GM23338 (cell line): ENCODE measurements at places on chromosomes 5 and 9. TPM values are rescaled to one million over a fixed set of nuclear protein-coding genes. Genes with fewer than 3 reads are reported as not detected.

GRCh38 chr5:158679221-158679641 is 420.5 kb downstream of the EBF1 start:
- DNase-seq, result no peak

- no peak for DNase-seq
Measured at GRCh38 chr5:116930616-116931015, 356.0 kb upstream of the SEMA6A start.

GRCh38 chr5:136769900-136770684 is 404.7 kb upstream of the TRPC7 start:
- DNase-seq, result peak; percentile 94

Gene MZB1
- 1.6 TPM in 1 of 2 replicates, not detected in the other for total RNA-seq

Gene HAVCR2
- 0.49 and 3.4 TPM in 2 replicates for total RNA-seq

DNA sequence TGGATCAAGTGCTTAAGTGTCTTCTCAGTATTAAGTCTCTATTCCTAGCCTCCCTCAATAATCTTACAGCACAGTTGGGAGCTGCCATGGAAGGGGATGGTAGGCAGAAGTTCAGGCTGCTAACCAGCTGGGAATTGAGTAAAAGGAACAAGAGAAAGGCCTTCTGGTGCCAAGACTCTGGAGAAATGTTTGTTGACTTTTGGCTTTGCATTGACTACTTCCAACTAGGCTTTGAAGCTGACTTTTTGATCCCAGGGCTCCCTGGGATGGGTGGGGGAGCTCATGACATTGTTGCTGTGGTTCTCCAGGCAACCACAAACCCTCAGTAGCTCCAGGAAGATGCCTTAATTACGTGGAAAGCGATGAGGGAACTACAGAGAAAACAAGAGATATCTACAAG is 85.2 kb upstream of the HTR4 start:
- no peak for DNase-seq

DNA sequence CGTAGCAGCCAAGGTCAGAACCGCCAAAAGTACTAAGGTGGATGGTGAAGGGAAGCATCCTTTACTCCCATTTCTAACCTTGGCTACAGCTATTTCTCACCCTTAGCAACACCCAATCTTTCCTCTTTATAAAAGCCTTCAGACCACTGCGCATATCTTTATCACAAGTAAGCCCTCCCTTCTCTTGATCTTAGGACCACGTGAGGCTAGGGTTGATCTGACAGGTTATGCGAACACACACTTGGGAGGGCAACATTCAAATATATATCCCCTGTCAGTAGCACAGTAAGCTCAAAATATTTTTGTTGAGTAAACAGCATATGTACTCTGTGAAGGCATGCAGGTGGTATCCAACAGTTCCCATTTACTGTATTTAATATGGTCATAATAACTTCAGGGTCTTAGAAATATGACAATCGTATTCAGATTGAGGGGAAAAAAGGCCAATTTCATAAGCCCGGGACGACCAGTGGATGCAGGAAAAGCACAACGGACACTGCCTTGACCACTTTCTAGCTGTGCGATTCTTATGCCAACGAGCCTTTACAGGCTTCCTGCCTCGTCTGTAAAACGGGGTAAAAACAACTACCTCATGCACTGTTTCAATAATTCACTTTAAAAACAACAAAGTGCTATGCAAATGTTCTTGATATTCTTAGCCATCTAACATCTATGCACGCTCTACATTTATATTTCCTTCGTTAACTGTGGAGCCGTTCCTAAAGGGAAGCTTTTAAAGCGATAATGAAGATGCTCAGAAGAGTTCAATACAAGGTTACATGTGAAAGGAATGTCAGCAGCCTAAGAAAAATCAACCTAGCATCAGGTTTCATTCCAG is 1.3 kb downstream of the ARSB start:
- peak; percentile 58 for DNase-seq

GRCh38 chr9:16959391-16959790 is 88.9 kb upstream of the BNC2 start:
- DNase-seq, result no peak

- DNase-seq, result no peak
Measured at GRCh38 chr5:33041586-33041985, 330.5 kb downstream of the NPR3 start.

DNA sequence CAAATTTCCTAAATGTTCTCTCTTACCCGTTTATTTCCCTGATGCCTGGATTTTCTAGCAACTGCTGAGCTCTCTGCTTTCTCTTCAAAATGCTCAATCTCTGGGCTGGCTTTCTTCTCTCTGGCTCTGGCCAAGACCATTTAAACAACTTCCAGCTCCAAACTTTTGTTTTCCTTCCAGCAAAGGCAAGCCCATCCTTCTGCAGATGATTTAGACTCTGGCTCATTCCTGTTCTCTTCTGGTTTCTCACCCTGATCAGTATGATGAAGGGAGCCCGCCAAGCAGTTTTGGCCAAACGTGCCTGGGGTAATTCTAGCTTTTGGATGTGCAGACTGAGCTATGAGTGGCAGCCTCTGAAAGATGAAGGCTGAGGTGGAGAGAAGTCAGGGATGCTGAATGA is 78.1 kb downstream of the HSPA4 start:
- DNase-seq, result no peak

Gene SPEF2
- 0.17 and 7.4 TPM in 2 replicates for total RNA-seq

DNA sequence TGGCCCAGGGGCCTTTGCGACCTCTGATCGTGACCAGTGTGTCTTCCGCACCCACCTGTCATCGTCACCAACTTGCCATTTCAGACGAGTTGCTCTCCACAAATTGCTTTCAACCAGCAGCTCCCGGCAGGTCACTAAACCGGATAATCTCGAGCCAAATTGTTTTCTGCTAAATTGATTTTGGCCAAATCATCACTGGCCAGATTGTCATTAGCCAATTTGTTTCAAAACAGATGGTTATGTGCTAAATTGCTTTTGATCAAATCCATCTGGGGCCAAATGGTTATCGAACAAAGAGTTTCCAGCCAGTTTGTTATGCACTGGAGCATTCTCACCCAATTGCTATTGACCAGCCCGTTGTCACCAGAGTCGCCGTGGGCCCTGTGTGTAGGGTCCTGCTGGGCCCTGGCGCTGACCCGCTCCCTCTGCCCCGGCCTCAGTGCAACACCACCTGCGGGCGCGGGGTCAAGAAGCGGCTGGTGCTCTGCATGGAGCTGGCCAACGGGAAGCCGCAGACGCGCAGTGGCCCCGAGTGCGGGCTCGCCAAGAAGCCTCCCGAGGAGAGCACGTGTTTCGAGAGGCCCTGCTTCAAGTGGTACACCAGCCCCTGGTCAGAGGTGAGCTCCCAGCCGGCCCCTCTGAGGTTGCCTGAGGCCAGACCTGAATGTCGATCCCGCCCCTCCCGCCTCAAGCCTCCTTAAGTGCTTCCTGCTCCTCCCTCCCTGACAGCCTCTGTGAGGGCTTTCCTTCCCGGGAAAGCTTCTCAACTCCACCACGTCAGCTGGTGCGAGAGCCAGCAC is 35.6 kb downstream of the ADAMTSL2 start:
- peak; percentile 31 for DNase-seq

DNA sequence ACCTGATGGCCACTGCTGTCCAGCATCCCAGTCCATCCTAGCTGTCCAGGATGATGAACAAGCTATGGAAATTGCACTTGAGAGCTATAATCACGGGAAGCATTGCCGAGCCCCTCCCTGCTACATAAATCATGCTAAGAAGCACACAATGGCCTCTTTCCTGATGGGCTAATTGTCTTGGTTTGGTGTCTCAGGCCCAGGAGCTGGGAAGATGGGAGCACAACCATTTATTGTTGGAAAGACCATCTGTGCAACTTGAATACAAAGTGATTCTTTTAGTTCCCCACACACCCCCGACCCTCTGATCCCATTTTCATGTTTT is 80.4 kb downstream of the RGS3 start:
- no peak for DNase-seq

- no peak for DNase-seq
Measured at GRCh38 chr5:16992006-16992405, 55.9 kb upstream of the MYO10 start.

DNA sequence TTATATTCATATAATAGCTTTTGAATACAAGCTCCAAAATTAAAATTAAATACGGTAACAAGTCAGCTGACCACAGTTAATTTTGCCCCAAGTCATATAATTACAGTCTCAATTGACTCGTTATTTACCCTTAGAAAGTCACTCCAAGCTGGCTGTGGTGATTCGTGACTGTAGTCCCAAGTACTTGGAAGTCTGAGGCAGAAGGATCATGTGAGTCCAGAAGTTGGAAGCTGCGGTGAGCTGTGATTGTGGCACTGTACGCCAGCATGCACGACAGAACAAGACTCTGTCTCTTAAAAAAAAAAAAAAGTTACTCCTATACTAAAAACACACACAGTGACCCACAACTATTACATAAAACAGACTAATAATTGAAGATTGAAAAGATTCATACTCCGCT is 31.6 kb upstream of the DTWD2 start:
- no peak for DNase-seq

Gene TMOD1
- total RNA-seq, result 0.43 and 0.69 TPM in 2 replicates

DNA sequence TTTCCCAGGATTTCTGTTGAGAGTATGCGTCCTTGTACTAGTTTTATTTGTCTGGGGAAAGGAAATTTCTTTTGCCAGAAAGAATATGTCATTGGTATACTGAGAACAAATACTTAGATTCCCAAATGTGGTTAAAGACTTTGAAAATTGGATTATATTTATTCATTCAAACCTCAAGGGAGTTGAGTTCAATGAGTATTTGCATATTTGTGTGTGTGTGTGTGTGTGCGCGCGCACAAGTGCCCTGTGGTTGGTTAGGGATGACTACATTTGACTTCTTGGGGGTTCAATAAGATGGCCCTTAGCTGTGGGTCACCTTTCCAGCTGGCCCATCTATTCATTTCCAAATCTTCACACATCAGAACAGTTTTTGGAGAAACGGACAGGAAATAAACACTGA is 4.9 kb downstream of the RXFP3 start:
- no peak for DNase-seq

Gene IL5
- total RNA-seq, result not detected in 2 replicates

- peak; percentile 26 for DNase-seq
Measured at GRCh38 chr9:79256691-79257213, 315.0 kb upstream of the TLE4 start.

DNA sequence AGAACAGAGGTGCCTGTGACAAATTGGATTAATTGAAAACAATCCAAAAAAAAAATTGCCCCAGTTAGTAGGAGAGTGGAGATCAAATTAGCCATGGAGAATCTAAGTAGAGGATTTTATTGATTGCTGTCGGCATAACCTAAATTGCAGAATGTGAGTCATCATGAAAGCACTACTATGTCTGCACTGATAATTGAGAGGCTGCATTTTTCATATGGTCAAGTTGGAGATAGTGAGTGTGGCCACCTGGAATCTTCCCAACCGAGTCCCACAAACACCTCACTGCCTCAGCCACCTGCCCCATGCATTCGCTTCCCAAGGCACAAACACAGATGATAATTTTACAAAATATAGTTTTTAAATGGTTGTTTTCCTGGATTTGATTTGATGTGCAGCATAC is 123.7 kb downstream of the NTRK2 start:
- no peak for DNase-seq

Gene HEMGN
- not detected in 2 replicates for total RNA-seq

Gene TRAF2
- 31.5 and 39.9 TPM in 2 replicates for total RNA-seq

Gene KLF9
- 0.82 and 1.5 TPM in 2 replicates for total RNA-seq

Gene SLC25A48
- 1.4 and 1.5 TPM in 2 replicates for total RNA-seq

- peak; percentile 55 for DNase-seq
Measured at GRCh38 chr9:89576404-89576839, 28.4 kb upstream of the GADD45G start.

DNA sequence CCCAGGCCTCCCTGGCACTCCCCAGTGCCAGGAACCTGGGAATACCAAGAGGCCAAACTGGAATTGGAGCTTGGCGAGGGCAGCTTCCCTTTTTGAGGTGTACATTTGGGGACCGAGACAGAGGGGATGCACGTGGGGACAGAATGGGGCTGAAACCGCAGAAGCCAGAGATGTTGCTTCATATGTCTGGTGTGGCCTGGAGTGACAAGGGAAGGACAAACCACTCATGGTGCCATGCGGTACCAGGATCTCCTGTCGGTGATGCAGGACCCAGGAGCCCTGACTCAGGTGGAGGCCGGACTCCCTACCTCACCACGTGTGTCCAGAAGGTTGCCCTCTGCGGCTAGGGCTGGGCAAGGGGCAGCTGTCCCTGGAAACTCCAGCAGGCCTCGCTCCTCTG is 4.0 kb upstream of the CSF2 start:
- DNase-seq, result no peak

Gene PCDHGA1
- 1.7 and 2.2 TPM in 2 replicates for total RNA-seq

DNA sequence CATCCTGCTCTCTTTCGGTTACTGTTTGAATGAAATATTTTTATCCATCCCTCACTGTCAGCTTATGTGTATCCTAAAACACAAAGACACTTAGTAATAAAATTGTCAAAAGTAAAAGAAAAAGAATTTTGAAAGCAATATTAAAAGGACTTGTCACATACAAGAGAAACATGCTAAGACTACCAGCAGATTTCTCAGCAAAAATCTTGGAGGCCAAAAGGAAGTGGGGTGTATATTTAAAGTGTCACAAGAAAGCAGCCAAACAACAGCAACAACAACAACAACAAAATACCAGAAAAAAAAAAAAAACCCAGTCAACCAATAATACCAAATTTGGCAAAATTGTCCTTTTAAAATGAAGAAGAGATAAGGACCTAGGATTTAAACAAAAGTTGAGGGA is 678.7 kb upstream of the TYRP1 start:
- DNase-seq, result no peak

- DNase-seq, result no peak
Measured at GRCh38 chr5:135129307-135129706, 95.3 kb upstream of the PITX1 start.
